Spinal cord (tissue), 10 donors: ENCODE measurements at places on chromosomes 6 and 20. TPM values are rescaled to one million over a fixed set of nuclear protein-coding genes. Genes with fewer than 3 reads are reported as not detected.

- DNase-seq, result no peak
Observed at GRCh38 chr6:40956936-40957335, 82.1 kb downstream of the UNC5CL start.

PROKR2 gene
- total RNA-seq, result 0.66 TPM

SLC18B1 gene
- 34.0 TPM for total RNA-seq

DNA sequence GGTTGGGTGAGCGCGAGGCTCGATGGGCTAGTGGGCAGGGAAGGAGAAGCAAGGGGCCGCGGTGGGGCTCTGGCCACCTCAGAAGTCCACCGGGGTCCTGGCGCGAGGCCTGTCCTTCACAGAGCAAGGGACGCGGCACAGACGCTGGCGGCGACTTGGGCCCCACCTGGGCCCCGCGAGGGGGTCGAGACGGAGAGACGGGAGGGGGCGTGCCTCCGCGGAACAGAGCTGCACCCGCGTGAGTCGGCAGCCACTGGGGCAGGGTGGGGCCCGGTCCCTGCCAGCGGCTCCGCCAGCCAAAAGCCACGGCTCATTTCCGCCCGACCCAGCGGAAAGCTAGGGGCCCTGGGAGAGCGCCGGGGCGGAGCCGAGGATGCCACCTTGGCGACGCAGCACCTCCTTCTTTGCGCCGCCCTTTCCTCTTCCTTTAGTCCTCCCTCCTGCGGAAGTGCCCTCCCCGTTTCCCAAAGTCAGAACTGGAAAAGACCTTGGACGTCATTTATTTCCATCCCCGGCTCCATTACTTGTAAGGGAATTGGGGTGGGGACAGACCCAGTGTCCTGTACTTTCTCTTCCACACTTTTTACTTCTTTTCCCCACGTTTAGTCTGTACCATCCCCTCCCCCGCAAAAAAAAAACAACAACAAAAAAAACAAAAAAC, at the start of gene CUL7:
CUL7 (minus strand) TSS at position 307 of the 661 bp plus-strand sequence. CDS start 1,063 bp downstream, outside the sequence.
- DNase-seq, result peak; percentile 97

SAMD3 gene
- total RNA-seq, result 5.9 TPM

GRCh38 chr6:35176301-35177024, 35.3 kb upstream of the TCP11 start:
- DNase-seq, result no peak

DNA sequence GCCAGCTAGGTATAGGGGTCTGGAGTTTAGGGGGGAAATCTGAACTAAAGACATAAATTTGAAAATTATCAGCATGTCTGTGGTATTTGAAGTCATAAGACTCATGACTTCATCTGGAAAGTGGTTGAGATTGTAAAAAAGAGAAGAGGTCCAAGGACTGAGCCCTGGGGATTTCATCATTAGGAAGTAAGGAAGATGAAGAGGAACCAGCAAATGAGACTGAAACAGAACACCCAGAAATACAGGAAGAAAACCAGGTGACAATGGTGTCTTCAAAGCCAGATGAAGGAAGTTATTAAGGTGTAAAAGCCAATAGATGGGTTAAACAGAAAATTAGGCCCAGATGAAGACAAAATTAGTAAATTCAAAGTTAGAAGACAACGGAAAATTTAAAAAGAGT, 49.1 kb upstream of the UBR2 start:
- DNase-seq, result no peak

GRCh38 chr20:59920944-59921343, 12.5 kb downstream of the SYCP2 start:
- no peak for DNase-seq

DNA sequence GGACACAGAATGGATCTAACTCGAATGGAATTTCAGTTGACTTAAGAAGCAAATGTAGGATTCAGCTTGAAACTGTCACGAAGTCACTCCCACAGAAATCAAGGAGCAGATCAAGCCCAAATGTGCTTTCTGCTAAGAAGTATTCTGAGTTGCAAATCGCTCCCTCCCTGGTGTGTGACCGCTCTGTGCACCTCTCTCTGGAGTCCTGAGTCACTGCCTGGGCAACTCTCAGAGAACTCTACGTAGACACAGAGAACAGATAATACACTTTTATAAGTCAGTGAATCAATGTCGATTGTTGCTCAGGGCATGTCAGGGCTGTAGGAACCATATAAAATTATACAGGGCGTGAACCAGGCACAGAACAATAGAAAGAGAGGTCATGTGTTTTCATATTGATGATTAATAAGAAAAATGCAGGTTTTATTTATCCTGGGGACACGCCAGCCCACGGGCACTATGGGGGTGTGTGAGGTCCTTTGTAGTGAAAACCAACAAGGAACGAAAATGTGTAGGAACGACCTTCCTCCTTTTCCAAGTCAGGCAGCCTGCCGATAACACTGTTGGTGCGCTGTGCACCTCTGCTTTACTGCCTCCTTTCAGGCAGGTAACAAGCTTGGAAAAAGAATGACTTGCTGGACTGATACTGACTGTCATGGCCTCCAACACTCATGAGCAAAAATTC, 248.1 kb upstream of the FOXQ1 start:
- DNase-seq, result no peak

DNA sequence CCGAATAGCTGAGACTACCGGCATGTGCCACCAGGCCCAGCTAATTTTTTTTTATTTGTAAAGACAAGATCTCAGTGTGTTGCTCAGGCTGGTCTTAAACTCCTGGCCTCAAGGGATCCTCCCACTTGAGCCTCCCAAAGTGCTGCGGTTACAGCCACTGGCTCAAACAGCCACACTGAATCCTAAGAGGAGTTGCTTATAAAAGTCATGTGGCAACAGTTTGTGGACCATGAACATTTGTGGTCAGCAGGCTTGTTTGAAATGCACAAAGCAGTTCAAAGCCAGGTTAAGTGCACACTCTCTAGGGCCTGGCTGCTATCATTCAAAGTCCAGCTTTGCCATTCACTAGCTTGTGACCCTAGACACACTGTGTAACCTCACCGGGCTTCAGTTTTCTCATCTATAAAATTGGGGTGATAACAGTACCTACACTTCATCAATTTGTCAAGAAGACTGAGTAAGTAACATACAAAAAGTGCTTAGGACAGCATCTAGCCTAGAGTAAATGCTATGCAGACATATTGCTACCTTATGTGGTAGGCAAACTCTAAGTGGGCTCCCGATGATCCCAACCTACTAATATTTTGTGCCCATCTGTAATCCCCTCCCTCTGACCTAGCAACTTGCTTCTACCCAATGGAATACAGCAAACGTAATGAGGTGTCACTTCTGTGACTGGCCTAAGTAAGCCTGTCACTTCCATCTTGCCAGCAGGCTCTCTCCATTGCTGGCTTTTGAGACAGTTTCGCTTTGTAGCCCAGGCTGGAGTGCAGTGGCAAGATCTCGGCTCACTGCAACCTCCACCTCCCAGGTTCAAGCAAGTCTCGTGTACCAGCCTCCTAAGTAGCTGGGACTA, 122.9 kb downstream of the ZMYND8 start:
- no peak for DNase-seq

DNA sequence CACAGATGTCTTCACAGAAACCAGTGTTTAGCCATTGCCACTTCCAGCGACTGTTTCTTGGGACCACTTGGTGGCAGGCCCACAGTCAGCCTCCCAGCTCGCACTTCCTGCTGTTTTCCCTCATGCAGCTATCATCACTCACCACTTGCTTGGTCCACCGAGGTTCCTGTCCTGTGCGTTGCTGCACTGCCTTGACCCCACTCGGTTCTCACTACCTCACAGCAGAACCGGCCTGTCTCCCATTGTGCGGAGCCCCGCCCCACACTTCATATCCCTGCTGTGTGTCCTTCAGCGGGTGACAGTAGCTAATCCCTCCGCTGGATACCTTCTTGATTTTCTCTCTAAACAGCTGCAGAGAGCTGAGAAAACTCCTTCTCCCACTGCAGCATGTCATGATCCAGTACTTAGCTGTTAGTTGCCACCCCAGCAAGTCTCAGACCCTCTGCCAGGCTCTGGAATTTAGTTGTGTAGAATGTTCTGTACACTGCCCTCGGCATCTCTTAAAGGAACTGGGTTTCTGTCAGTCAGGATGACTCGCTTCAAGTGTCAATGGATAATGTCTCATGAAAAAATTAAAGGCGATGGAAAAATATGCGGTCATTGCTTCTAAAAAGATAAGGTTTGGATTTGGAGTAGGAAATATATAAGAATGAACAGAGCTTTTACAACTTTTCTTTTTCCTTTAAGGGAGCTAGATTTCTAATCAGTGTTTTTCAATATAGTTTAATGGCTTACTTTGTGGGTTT, 208.0 kb downstream of the FARS2 start:
- no peak for DNase-seq

DNA sequence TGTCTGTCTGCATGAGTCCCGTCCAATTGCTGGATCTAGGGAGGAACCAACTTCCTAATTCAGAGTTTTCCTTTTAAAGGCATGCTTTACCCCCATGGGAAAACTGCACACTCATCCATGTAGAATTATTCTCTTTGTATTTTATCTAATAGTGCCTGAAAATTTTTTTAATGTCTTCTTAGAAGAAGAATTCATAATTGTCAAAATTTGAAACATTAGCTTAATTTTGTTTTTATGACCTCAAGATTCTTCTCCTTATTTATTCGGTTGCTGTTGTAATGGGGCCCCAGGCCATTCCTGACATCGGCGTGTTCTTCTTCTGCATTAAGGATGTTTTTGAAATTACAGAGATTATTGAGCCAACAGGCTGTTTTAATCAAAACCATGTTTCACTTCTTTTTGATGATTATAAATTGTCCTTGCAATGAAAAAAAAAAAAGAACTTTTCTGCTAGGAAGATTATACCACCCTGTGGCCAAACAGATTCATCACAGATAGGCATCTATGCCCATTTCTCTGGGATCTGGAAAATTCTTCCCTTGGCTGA, 100.3 kb downstream of the ZNF217 start:
- peak; percentile 38 for DNase-seq

TTK gene
- total RNA-seq, result 14.0 TPM

DNA sequence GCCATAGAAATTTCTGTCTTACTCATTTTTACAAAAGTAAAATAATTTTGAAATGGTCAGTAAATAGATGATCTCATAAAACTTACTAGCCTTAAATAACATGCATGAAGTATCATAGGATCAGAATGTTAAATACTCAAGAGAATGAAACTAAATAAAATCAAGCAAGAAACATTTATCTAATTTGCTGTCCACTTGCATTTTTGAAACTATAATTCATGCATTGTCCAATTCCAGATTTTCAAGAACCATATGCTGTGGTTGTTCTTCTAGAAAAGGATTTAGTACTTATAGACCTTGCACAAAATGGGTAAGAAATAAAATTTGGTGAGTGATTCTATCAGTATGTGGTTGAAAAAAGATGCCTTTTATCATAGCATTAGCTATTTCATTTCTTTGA, 107.0 kb downstream of the STXBP5 start:
- no peak for DNase-seq

ARMC12 gene
- total RNA-seq, result 0.40 TPM

CCM2L gene
- 3.8 TPM for total RNA-seq

DNA sequence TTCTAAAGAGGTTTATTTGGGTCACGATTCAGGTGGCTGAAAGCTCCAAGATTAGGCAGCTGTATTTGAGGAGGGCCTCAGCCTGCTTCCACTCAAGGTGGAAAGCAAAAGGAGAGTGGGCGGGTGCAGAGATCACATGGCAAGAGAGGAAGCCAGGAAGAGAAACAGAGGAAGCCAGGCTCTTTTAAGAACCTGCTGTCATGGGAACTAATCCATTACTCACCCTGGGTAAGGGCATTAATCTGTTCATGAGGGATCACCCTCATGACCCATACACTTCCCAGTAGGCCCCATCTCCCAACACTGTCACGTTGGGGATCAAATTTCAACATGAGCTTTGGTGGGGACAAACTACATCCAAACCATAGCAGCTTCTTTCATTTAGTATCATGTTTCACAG, 53.9 kb downstream of the DHX35 start:
- no peak for DNase-seq

CLVS2 gene
- 30.1 TPM for total RNA-seq

LRFN2 gene
- total RNA-seq, result 6.3 TPM

- no peak for DNase-seq
Observed at GRCh38 chr20:52004715-52005114, 186.9 kb downstream of the ZFP64 start.

DNA sequence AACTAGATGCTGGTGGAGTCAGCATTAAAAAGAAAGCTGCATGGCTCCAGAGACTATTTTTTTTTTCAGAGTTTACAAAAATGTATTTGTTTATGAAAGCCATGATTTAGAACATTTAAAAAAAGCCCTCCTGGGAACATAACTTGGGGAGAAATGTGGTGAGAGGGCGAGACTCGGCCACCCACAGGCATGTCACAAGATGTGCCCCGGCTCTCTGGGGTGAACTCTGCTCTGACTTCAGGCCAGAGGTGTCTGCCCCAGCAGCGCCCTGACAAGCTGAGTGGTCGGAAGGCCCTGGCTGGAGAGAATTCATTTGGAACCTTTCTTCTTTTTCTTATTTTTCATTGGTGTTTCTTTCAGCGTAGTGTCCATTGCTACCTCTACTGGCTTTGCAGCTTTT, 21.7 kb upstream of the RFPL4B start:
- no peak for DNase-seq

CDYL gene
- 51.7 TPM for total RNA-seq

MLIP gene
- 12.5 TPM for total RNA-seq

DNA sequence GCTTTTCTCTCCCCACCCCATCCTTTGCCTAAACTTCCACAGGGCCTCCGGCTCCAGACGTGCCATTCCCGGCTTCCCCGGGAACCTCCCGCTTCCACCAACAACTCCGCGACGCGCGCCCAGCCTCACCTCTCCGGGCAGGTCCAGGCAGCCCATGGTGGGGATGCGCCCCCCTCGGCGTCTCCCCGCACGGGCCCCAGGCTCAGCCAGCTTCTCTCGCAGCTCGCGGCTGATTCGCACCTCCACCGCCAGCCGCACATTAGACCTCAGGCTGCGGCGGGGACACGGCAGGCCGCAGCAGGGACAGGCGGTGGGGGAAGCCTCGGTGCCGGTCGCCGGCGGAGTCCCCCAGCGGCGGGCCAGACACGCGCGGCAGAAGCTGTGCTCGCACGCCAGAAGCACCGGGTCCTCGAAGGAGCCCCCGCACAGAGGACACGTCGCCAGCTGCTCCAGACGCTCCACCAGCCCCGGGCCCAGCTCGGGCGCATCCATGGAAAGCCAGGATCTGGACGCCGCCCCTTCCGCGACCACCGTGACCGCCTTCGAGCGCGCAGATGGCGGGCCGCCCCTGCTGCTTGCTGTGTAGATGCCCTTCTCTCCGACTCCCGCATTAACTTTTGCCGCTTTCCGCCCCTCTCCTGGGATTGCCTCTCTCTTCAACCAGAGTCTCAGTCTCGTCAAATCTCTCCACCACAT, at the start of gene RNF39:
RNF39 (minus strand) TSS at position 676 of the 696 bp plus-strand sequence; CDS start at position 492, 184 bp downstream.
- DNase-seq, result no peak

DNA sequence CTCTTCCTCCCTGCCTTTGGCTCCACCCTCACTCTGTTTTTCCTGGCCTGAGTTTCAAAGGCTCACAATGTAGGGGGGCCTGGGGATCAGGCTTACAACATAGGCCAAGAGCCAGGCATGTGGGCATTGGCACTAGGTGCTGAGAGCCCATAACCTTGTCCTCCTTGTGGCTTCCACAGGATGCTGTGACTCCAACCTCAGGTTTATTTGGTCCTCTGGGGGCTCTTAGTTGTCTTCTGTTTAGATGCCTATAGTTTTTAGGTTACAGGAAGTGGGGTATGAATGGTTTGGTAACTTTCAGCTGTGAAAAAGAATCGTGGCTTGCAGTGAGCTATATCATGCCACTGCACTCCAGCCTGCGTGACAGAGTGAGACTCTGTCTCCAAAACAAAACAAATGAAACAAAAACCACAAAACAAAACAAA, 25.6 kb downstream of the MMP24 start:
- no peak for DNase-seq

GRCh38 chr20:3074812-3075211, 3.4 kb downstream of the OXT start:
- no peak for DNase-seq

- no peak for DNase-seq
Observed at GRCh38 chr6:53611342-53611741, 54.2 kb downstream of the KLHL31 start.

GRCh38 chr6:136959471-136959891, 37.4 kb downstream of the SLC35D3 start:
- no peak for DNase-seq
